ENCODE measurements at places on chromosomes 1 and 21.

GRCh38 chr1:19644395-19644680, 227 bp downstream of the NBL1 start:
- no peak for DNase-seq

DNA sequence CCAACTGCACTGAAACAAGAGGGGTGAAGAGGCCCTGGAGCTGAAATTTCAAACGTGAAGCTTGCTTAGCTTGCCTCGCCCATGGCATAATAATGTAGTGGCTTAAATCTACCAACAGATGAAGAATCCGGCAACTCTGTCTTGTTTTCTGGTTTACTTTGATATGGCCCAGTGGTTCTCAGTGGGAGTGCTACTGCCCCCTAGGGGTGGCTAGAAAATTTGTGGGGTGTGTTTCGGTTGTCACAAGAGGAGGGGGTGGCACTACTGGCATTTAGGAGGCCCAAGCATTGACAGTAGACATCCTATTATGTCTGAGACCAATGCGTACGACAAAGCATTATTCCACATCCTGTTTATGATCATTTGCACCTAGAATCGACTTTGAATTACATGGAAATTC, 51.9 kb upstream of the C8B start:
- DNase-seq = no peak

DNA sequence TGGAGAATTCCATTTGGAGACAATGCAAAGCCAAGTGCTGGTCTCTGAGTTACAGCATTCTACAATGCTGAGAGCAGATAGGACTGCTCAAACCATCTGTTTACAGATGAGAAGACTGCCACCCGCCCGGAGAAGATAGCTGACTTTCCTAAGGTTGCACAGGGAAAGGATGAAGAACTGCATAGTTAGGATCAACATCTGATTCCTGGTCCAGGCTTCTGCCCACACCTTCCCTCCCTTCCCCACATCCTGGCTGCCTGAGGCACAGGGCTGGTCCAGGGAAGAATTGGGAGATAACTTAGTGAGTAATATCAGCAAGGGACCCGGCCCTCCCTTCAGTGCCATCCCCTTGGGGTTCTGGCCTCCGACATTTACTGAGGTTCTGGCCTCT, 2.0 kb downstream of the SERINC2 start:
- no peak for DNase-seq

DNA sequence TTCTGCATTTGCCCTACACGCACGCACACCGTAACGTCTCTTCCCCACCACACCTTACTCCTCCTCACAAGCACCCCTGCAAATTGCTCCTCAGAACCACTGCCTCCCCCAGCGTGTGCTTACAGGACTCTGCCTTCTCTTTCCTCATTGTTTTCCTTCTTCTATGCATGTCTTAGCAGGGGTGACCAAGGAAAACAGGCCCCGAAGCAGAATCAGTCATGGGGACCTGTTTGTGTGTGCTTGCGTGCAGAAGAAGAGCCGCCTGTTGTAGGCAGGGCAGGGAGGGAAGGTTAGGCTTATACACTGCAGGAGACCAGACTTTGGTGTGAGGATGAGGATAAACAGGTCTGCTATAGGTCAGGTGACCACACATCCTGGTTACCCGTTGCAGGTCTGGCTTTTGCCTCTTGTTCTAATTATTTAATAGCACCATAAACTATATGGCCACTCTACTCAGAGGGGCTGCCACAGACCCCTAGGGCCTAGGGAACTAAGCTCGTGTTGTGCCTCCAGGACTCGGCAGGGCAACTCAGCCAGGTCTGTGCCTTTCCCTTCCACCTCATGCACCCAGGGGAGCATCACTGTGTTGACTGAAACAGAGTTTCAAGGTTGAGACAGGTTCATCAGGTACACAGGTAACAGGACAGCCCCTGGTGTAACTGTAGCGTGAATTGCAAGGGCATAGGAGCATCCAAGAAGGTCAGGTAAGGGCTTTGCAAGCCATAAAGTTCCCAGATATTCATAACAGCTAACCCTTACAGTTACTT, 60.8 kb upstream of the EPS8L3 start:
- DNase-seq = no peak

GRCh38 chr1:84146411-84147032, 2.5 kb downstream of the PRKACB start:
- no peak for DNase-seq

GRCh38 chr1:11072216-11072917, 12.5 kb upstream of the SRM start:
- no peak for DNase-seq

- DNase-seq = no peak
Measured at GRCh38 chr1:225941187-225941941, at the start of gene LEFTY2. Gene LEFTY2 (minus strand): TSS chr1:225941220. CDS start chr1:225941140, 80 bp downstream.

DNA sequence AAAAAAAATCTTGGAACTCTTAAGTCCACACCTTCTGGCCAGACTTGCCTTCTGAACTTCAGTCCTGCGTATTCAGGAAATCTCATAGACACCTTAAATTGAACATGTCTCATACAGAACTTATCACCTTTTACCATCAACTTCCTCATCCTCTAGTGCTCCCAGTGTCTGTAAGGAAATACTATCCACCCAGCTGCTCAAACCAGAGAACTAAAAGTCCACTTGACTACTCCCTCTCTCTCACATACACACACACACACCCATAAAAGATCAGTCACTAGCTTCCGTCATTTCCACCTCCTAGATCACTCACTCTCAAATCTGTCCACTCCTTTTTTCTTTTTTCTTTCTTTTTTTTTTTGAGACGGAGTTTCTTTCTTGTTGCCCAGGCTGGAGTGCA, 10.9 kb upstream of the CAP1 start:
- DNase-seq = no peak

DNA sequence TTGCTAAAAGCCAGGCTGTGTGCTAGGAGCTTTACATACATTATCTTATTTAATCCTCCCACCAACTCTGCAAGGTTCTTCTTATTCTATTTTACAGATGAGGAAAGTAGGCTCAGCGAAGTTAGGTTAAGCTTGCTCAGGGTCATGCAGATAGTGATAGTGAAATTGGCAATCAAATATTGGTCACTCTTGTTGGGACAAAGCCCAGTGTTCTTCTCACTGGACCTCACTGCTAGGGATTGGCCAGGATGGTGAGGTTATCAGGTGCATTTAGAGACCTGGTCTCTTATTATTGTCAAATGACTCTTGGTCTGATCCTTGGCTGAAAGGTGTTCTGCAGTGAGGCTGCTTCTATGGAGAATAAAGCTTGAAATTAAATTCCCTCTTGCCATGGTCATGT, 145.1 kb downstream of the CNIH3 start:
- DNase-seq = no peak

GRCh38 chr1:4087530-4088420, 187.7 kb upstream of the C1orf174 start:
- DNase-seq = no peak

Data from activated CD8-positive, alpha-beta memory T cell treated with anti-CD3 and anti-CD28 coated beads for 1 hour (primary cell).